Motor neuron (in vitro differentiated cells): ENCODE measurements at places on chromosomes 5 and 9. TPM values are rescaled to one million over a fixed set of nuclear protein-coding genes. Genes with fewer than 3 reads are reported as not detected.

Gene TXNDC8
- 0.27 TPM in 1 of 2 replicates, not detected in the other for total RNA-seq

Gene RNF130
- total RNA-seq, result 32.3 and 33.4 TPM in 2 replicates

DNA sequence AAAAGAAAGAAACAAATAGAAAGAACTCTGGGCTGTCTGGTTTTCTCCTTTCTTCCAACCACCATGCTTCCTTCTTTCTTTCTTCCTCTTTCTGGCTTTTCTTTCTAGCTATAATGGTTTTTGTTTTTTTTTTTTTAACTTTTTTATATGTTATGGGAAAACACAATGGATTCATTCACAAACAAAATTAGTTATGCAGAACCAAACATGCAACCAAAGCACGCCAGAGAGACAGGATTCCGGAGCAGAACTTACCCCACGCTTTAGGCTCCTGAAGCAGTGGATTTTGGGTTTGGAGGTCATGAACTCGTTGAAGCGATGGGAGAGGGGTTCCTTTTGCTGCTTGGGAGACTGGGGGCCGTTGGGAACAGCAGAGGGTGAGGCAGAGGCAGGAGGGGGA lies 88.3 kb downstream of the USP20 start:
- ATAC-seq, result no peak

DNA sequence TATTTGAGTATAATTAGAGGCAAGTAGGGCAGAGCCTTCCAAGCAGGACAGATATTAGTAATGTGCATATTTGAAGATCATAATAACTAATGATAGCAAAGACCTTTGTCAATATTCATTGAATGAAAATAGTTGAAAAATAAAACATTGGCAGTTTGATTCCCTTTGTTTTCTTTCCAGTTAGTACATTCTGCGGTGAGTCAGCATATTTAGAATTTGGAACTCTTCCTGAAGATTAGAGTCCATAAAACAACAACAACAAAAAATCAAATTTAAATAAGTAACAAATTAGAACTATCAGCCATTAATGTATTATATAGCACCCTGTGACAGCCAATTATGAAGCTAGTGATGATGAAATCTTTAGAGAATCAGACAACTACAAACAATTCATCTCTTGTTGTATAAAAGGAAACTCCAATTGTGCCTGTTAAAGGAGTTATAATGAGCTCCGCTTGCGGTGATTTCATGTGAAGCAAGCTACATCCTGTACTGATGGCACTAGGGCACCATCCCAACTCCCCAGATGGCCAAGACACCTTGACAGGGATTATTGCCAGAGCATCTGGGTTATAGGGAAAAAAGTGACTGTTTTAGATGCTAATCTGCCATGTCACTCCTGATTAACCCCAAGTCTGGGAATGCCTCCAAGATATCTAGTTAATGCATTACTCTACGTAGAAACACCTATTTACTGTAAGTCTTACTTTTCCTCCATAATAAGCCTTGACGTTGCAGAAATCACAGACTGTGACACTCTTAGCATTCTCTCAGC lies 6.8 kb downstream of the IFNA8 start:
- peak; percentile 43 for ATAC-seq
